ENCODE measurements at places on chromosomes 2 and 18.

DNA sequence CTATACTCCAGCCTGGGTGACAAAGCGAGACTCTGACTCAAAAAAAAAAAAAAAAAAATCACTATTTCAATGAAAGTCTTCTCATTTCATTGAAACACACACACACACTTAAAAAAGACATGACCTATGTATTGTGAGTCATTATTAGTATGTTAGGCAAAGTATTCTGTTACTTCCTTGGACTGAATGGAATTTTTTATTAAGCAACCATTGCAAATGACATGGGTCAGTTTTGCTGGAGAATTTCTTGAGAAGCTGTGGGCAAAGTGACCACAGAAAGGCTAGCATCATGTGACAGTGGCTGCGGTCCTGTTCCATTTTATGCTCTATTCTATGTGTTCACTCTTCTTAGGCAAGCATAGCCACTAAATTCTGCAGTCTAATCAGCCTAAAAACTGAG is 695.7 kb downstream of the TDRD15 start:
- DNase-seq: no peak

DNA sequence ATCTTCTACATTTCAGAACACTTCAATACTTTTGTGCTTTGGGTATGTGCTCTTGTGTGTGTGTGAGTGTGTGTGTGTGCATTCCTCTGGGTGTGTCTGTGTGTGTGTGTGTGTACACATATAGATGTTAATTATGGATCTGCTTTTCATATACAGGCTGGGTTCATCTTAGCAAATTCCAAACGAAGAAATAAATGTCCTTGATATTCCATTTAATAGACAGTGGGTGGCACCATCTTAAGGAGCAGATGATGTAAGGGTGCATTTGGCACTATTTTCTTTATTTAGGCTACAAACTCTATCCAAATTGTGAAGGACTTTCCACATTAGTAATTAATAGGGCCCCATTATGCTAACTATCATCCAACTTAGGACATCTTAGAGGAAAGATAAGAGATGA is 425.8 kb upstream of the POU3F3 start:
- DNase-seq: no peak

DNA sequence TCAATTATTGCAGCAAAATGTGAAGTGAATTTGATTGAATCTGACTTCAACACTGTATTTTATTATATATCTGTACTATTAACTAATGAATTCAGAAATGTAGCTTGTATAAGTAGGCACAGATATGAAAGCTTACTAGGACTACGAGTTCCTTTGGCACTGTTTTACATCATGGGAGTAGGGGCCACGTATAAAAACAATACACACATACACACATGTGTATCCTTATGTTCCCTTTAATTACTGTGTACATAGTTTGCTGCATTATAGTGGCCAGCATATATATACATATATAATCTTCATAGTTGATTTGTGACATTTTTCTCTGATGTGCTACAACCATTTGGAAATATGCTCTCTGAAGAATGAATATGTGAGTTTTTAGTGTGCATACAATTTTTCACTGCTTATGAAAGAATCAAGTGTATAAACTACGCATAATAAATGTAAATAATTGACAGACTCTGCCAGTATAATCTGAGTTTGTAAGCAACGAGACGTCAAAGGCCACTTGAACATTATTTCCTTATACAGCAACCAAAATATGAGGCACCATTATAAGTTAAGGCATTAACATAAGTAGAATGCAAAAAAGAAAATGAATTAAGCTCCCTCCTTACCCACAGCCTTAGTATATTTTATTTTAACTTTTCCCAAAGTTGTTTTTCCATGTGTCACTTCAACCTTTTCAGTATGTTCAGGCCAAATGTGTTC is 98.1 kb upstream of the GALNT5 start:
- DNase-seq: no peak

DNA sequence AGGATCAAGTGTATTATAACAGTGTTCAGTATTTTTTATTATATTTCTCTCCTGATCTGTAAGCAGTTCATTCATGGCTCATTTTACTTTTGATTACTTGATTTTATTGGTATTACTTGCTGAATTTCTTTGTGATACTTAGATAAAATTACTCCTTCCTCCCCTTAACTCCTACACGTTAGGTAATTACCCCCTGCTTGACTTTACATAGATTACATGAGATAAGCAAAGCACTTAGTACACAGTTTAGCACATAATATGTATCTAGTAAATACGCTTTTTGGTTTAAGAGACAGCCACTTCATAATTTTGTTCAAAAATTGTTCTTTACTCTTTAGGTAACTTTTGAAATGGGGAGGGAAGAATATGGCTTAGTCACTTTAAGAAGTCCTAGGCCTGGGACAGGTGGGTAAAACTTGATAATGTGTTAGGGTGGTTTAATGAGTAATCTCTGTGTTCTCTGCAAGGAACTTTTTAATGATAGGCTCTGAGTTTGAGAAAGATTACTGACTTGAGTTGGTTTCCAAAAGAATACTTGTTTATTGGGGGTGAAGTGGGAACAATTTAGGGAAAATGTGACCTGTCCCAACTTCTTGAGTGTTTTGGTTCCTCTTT is 80.9 kb downstream of the NCOA1 start:
- DNase-seq: no peak

DNA sequence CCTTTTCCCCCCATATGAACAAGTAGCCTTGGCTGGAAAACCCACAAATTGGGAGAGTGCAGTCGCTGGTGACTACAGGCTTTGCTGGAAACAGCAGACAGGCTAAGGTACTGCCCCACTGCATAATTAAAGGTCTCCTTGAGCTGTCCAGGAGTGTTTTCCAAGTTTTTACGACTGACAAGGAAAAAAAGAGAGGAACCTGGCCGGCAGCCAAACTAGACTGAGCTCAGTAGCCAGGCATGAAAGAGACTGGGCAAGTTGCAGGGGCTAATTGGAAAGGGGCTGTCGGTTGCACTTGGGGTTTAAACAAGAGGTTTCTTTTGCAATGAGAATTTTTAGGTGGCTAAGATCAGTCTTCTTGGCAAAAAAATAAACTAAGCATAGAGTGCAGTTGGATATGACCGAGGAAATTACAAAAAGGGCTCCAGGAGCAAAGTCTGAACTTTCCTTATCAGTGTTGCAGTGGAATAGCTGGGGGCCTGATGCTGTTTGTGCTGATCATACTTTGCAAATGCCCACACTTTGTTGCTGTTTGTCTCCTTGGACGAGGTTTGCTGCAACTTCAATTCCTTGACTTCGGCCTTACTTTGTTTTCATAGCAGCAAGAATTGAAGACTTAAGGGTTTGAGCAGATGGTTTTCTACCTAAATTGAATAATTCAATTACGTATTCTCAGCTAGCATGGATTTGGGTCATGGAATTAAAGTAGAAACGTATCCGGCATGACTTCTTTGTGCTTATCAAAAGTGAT is 2.1 kb downstream of the GULP1 start:
- no peak for DNase-seq

DNA sequence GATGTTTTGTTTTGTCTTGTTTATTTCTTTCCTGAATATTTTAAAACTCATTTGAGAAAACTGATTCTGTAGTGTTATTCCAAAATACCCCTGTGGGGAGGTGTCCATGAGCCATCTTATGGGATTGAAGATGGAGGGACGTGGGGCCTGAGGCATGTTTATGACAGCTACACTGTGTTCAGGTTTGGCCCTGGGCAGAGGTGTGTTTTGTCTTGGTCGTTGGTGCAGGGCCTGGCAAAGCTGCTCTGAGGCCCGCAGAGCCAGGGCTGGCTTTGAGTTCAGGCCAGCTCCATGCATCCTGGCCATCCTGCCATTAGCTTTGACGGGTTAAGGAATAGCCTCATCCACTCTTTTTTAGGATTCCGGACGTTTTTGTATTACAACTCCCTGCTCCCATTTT is 68.9 kb downstream of the TMEM18 start:
- no peak for DNase-seq

DNA sequence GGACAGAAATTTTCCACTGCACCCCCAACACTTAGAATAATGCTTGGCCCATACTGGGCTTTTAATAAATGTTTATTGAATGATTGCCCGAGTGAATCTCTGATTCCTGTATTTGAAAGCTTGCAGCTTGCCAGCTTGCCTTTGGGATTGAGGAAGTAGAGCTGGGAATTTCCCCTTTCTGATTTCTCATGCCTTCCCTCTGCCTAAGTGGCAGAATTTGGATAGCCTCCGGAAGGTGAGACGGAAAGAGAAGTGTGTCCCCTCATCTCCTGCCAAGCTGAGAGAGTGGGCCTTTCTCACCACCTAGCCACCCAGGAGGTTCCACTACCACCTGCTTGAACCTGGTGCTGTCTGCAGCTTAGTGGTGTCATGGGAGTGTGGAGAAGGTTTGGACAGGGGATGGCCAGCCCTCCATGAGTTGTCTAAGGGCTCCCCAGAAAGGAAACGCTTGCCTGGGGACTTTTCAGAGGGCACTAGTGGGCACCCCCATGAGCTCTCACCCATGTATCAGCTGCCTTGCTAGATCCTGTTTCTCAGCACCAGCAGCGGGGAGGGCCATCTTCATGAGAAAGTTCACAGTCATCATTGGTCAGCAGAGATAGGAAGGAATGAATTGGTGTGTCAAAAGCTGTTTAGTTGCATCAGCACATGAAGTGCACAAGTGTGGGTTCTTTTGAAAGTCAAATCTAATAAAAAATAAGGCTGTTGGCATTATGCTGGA is 8.6 kb upstream of the NCOA1 start:
- DNase-seq: no peak

- DNase-seq: no peak
Observed at GRCh38 chr18:31161757-31162418, 768 bp downstream of the DSC1 start.

- no peak for DNase-seq
Observed at GRCh38 chr2:5736050-5736449, 43.9 kb downstream of the SOX11 start.

- DNase-seq: no peak
Observed at GRCh38 chr2:237863102-237863511, 3.7 kb downstream of the RAMP1 start.

- DNase-seq: no peak
Observed at GRCh38 chr2:72750977-72751639, 74.7 kb downstream of the EXOC6B start.

- no peak for DNase-seq
Observed at GRCh38 chr2:206728277-206729199, 10.3 kb upstream of the DYTN start.

- no peak for DNase-seq
Observed at GRCh38 chr2:46490521-46491141, 11.3 kb downstream of the TMEM247 start.

DNA sequence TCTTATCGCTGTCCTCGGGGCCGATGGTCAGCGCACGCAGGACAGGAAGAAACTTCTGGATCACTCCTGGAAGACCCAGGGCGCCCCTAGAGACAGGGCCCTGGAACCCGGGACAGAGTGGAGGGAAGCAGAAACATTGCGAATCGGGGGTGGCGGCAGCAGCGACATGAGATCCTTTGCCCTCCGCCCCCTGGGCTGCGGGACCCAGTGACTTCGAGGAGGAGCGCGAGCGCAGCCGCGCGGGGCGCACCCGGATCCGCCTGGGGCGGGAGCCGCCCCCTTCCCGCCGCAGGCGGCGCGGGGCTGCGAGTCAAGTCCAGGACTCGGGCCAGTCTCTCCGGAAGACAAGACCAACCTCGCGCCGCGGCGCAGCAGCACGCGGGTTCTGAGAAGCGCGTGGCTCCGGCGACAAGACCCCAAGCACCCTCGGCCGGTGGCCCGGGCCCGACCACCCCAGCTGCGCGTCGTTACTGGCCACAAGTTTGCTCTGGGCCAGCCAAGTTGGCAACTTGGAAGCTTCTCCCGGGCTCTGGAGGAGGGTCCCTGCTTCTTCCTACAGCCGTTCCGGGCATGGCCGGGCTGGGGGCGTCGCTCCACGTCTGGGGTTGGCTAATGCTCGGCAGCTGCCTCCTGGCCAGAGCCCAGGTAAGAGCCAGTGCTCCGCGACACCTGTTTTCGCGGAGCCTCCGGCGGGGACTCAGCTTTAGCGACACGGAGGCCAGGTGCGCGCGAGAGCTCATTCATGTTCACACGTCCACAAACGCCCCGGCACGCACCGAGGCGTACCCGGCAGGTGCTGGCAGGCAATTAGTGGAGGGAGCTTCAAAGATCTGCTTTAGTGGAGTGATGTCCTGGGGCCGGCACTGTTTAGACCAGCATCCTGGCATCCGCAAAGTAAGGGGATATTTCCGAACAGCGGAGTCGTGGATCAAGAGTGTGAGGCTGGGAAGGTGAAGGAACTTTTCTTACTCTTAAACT is at the start of gene PTH2R:
Gene PTH2R, plus strand, starts transcription at position 319 of the 978 bp plus-strand sequence. Its CDS starts 252 bp downstream, at position 571.
- DNase-seq: no peak
